ENCODE measurements at places on chromosomes 16 and 17.

GRCh38 chr17:34580685-34581445 is 1.5 kb downstream of the TMEM132E start:
- no peak for DNase-seq

- no peak for DNase-seq
Measured at GRCh38 chr17:4678448-4679026, 25.4 kb downstream of the PELP1 start.

GRCh38 chr16:47197536-47198179 is 53.9 kb upstream of the NETO2 start:
- no peak for DNase-seq

- DNase-seq, result no peak
Measured at GRCh38 chr17:50939795-50940684, 73.9 kb upstream of the TOB1 start.

DNA sequence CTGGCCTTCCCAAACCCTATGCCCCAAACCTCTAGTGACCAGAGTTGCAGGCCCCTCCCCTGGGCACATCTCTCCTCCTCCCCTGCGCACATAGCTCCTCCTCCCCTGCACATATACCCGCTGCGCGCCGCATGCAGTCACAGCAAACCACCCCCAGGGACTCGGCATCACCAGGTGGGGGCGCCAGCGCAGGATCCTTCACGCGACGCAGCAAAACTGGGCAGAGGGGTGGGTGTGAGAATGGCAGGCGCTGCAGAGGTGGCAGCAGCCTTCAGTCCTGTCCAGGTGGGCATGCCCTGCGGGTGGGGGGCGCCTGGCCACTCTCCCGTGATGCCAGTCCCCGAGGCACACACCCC is 5.6 kb downstream of the CORO6 start:
- peak; percentile 79 for DNase-seq

GRCh38 chr17:44187131-44187899 is 543 bp downstream of the TMUB2 start:
- DNase-seq, result no peak

GRCh38 chr16:11405331-11406176 is 60.3 kb downstream of the RMI2 start:
- DNase-seq, result peak; percentile 17

- DNase-seq, result no peak
Measured at GRCh38 chr17:57499648-57500049, 243.3 kb downstream of the MSI2 start.

DNA sequence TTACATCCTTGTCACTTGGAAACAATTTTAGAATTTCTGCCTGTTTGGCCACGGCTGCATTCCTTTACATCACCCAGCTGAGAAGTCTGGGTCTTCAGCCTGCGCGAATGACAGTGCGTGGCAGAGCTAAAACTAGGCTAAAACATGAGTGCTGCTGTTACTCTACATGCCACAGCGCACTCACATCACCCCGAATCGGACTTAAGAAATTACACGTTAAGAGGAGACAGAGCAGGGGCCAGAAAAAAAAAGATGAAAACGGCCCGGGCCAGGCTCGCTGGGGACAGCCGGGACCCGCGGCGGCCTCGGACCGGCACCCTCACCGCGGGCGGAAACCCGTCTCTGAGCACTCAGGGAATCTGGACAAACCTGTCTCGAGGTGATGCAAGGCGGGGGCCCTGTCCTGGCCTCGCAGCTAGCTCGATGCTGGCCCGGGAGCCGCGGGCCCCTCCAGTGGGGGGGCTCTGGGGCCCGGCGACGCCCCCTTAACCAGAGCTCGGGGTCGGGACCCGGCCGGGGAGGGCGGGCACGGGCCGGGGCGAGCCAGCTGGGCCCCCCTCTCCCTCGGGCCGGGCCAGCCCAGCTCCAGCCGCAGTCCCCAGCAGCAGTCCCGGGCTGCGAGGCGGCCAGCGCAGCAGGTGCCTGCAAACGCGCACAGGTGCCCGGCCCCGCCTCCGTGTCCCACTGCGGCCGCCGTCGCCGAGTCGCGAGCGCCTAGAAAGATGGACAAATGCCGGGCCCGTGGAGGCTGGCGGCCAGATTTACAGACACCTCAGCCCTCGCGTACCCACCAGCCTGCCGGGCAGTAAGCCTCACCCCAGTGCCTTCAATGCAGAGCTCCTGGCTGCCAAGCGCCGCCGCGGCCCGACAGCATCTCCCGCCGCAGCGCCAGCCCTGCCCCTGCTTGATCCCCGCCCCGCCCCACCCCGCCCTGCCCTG is at the start of gene AKTIP:
Gene AKTIP, minus strand, starts transcription at position 879 of the 939 bp plus-strand sequence. CDS start 2,950 bp downstream, outside the sequence.
- DNase-seq, result no peak

DNA sequence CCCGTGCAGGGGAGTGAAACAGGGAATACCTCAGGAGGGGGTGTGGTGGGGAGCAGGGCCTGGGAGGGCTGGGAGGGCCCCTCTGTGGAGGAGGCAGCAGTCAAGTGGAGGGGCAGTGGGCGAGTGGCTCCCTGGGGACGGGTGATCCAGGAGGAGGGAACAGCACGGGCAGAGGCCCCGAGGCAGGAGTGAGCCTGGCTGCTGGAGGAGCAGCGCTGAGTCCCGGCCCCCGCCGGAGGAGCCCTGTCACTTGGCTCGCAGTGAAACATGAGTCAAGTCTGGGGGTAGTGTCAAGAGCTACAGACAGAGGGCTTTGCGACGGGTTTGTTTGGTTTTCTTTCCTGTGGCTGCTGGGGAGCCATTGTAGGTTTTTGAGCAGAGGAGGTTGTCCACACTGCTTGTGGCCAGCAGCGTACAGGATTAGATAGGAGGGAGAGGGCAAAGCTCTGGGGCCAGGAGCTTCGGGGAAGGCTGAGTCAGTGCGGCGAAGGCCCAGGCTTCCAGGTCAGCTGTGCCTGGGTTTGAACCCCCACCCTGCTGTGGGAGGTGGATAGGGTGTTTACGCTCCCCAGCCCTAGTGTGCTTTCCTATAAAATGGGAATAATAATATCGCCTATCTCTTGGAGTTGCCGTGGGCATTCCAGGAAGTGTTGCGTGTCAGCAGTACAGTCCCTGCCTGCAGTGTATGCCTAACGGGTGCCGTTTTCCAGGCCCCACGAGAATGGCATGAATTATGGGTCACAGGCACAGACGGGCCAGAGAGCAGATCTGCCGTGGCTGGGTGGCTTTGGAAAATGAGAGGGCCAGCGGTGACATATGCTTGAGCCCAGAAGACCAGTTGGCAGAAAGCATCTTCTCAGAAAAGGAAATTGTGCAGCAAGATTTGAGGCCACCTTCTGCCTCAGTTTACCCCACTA is 115.9 kb upstream of the CIBAR2 start:
- no peak for DNase-seq

Measured in activated CD8-positive, alpha-beta memory T cell treated with anti-CD3 and anti-CD28 coated beads for 48 hours (primary cell).